ENCODE measurements at places on chromosomes 16 and 17.
A peak's percentile ranks its signal among the peaks of the same experiment; 100 is the strongest.

DNA sequence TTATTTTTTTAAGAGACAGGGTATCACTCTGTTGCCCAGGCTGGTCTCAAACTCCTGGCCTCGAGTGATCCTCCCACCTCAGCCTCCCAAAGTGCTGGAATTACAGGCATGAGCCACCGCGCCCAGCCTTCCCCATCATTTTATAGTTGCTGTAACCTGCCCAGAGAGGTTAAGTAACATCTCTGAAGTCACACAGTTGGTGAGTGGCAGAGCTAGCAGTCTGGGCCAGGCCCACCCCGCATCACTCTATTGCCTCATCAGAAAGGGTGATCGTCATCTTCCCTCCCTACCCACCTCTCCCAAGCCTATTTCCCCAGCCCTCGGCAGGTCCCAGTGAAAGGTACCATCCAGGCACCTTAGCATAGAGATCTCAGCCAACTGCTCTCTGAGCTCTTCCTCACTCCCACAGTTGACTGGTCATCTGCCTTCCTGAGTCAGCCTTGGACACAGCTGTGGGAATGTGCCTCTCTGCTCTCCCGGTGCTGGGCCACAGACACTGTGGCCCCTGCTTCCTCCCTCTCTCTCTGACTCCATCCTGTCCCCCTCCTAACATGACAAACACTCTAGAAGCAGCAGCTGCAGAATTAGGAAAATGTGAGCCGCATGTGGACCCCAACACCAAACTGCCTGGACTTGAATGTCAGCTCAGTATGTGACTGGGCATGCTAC is 57.1 kb downstream of the SCNN1B start:
- no peak for DNase-seq

GRCh38 chr17:19716108-19717030 is at the start of gene SLC47A2:
SLC47A2 (minus strand) TSS chr17:19716584; CDS start chr17:19716555, 29 bp downstream.
- DNase-seq = no peak

GRCh38 chr17:72886622-72887021 is 205.9 kb downstream of the SLC39A11 start:
- DNase-seq = no peak

GRCh38 chr16:19177111-19177739 is 9.2 kb downstream of the SYT17 start:
- no peak for DNase-seq

DNA sequence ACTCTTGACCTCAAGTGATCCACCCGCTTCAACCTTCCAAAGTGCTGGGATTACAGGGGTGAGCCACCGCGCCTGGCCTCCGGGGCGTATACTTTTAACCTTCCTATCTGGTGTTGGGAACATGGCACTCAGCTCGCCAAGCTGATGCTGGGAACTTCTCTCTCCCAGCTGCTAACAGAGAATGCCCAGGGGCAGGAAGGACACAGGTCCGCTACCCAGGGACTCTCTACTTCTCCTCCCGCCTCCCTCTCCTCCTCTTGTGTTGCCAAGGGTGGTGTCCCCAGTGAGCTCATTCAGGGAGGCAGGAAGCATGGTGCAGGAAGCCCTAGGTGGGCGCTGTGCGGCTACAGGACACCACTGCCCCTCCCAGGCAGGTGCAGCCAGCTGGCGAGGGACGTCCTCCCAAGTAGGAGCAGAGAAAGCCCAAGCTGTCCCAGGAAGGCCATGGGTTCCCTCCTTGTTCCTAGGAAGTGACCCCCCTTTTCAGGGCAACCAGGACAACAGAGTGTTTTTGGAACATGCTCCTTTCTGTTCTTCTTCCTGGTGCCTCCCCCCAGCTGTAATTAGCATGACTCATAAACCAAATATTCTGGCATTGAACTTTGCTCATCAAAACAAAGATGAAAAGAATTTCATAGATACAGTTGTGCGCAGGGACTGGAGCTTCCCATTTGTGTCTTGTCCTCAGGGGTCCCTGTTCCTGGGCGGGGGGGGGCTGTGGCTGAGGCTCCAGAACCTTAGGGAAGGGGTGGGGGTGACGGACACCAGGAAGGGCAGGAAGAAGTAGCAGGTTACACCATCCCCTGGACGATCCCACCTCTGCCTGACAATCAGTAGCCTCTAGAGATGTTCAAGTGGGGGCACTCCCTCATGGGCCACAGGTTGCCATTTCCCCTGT is 2.7 kb downstream of the C1QTNF1 start:
- peak; percentile 73 for DNase-seq

DNA sequence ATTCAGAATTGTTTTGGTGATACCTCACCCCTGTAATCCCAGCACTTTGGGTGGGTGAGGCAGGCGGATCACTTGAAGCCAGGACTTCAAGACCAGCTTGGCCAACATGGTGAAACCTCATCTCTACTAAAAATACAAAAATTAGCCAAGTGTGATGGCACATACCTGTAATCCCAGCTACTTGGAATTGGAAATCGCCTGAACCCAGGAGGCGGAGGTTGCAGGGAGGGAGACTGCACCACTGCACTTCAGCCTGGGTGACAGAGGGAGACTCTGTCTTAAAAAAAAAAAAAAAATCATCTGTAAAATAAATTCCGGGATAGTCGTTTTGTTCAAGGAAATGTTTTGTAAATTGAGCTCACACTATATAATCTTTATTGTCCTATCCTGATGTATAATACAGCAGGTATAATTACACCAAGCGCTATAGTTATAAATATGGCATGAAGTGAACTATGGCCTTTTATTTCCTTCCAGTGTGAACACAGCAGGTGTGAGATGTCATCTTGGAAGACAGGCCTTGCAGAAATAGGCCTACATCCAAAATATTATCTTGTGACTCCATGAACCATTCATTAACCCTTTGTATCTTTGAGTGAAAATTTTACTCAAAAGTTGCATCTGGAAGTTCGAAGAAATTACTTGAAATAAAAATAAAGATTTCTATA is 25.4 kb downstream of the PLA2G10 start:
- no peak for DNase-seq

DNA sequence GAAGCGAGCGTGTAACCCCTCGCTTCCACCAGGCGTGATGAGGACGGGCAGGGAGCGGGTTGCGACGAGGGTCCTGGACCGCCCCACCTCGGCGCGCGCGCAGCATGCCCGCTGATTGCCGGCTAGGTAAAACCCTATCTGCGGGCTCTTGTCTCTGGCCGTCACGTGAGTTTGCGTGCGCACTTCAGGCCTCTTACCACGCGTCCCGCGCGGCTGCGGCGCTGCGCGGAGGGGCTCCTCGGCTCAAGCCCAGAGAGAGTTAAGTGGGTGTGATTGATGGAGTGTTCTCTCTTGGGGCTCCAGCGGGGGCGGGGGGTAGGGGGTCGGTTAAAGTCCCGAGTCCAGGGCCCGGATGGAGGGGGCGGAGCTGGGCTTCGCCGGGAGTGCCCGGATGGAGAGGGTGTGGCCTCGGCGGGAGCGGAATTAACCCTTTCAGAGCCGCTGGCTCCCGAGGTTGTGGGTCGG is 7.9 kb downstream of the KDM6B start:
- peak; percentile 93 for DNase-seq

DNA sequence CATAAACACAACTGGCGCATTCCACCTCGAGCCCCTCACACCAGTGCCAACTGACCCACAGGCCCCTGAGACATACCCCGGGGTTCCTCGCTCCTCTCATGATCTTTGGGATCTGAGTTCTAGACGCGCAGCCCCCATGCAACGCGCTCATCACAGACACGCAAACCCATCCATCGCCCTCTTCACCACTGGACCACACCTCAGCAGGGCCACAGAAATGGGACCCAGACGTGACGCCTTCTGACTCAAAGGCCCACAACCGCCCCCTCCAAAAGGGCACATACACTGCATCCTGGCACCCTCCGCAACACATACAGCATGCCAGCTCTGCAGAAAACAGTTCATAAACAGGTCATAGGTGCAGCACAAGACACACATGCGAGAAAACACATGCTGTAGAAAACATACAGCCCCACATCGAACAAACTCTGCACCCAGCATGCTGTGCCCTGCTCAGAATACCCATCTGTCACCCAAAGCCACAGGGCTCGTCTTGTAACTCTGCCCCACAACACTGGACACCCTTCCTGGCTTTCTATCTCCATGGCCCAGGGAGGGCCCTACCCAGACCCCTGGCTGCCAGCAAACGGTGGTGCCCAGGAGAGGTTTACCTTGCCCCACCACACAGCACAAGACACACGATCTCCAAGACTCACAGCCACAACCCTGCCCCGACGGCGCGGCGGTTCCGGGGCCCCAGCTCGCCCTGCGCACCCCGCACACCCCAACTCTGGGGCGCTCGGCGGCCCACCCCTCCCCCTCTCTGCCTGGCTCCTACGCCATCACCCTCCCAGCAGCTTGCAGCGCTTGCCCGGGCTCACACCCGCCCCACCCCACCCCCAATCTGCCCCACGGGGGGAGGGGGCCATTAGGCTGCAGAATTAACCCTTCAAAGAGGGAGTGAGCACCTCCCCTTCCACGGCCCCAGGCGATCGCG is 887 bp downstream of the ZBTB4 start:
- DNase-seq = peak; percentile 50

DNA sequence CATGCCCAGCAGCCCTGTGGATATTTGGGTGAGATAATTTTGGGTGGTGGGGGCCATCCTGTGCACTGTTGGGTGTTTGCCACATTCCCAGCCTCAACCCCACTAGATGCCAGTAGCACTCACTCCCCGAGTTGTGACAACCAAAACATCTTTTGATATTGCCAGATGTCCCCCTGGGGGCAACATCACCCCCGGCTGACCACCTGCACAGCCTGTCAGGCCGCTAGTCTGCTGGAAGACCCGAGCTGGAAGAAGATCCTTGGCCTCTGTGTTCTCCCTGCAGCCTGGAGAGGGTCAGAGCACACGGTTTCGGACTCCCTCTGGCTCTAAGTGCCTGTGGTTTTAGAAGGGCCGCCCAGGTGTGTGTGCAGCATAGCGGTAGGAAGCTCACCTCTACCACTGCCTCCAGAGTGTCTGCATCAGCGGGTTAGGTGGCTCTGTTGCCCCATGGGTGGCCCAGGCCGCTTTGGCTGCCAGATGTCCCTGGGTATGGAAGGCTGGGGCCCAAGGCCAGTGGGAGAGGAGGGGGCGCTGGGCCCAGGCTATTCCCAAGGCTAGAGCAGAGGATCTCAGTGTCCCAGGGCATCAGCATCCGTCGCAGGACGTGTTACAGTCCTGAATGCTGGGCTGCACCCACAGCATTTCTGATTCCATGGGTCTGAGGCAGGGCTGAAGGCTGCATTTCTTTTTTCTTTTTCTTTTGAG is 195.8 kb upstream of the GSE1 start:
- no peak for DNase-seq

GRCh38 chr16:4918781-4919251 is 18.1 kb downstream of the PPL start:
- DNase-seq = no peak

GRCh38 chr16:29910819-29911675 is 10.8 kb downstream of the ASPHD1 start:
- DNase-seq = no peak

DNA sequence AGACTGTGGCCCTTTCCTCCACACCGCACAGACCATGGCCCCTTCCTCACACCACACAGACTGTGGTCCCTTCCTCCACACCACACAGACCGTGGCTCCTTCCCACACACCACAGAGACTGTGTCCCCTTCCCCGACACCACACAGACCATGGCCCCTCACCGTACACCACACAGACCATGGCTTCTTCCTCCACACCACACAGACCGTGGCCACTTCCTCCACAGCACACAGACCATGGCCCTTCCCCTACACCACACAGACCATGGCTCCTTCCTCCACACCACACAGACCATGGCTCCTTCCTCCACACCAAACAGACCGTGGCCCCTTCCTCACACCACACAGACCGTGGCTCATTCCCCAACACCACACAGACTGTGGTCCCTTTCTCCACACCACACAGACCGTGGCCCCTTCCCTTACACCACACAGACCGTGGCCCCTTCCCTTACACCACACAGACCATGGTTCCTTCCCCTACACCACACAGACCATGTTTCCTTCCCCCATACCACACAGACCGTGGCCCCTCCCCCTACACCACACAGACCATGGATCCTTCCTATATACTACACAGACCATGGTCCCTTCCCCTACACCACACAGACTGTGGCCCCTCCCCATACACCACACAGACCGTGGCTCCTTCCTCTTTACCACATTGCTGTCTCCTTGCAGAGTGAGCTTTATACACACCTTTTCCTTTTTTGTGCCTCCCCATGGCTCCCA is 297.5 kb upstream of the FOXF1 start:
- DNase-seq = no peak

- no peak for DNase-seq
Measured at GRCh38 chr16:60674241-60674640, 1362.0 kb downstream of the CDH8 start.

GRCh38 chr17:81427173-81428120 is 32.2 kb downstream of the BAHCC1 start:
- DNase-seq = peak; percentile 22

DNA sequence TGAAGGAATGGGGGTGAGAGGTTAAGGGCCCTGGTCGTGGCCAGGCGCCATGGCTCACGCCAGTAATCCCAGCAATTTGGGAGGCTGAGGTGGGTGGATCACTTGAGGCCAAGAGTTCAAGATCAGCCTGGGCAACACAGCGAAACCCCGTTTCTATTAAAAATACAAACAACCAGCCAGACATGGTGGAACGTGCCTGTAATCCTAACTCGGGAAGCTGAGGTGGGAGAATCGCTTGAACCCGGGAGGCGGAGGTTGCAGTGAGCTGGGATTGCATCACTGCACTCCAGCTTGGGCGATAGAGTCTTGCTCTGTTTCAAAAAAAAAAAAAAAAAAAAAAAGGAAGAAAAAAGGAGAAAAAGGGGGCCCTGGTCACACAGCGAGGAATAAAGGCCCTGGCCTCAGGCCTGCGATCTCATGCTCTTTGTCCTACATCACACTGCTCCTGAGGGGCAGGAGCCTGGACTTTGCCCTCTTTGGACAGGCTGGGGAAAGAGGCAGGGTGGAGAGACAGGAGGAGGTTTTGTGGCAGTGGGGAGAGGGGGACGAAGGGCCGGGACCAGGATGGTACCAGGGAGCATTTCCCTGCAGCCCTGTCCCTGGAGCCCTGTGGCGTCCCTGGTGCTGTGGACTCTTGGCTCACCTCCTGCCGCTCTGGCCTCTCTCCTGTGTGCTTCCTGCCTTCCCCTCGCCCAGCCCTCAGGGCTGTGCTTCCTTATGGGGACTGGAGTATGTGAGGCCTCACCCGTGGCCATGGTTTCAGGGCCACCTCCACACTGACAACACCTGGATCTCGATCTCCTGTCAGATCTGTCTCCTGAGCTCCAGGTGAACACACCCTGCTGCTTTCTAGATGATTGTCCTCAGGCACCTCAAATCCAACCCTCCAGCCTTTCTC is 19.7 kb upstream of the SLC25A19 start:
- DNase-seq = no peak

DNA sequence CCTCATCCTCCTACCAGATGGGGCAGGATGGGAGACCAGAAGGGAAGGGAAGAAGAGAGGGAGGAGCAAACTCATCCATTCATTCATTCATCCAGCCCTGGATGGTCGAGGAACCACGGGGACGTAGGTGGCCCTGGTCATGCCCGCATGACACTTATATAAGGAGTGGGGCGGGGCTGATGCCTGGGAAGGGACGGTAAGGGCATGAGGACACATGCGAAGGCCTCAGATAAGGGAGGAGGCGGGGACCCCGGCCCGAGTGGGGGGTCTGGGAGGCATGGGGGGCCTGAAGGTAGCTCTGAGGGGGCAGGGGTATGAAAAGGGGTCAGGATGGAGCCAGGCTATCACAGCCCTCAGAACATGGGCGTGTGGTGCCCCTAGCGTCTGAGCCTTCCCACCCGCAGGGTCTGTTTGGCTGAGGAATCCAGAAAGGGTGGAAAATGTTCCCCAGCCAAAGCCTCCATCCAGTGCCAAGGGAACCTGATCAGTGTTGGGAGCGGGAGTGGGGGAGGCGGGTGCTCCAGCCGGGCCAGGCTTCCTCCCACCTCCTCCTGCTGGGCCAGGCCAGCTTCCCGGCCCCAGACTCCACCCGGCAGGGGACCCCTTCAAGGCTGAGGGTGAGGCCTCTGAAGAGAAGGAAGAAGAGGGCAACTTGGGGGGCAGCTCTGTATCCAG is 17.6 kb upstream of the CD79B start:
- no peak for DNase-seq

Measured in fibroblast of skin of scalp (primary cell).